ENCODE measurements at places on chromosomes 2 and 18.

GRCh38 chr2:20182241-20182931 is 42.5 kb downstream of the SDC1 start:
- no peak for DNase-seq

- DNase-seq = peak; percentile 62
Observed at GRCh38 chr2:42105330-42106256, 57.8 kb downstream of the PKDCC start.

- peak; percentile 34 for DNase-seq
Observed at GRCh38 chr2:48589170-48589767, 28.4 kb upstream of the GTF2A1L start.

DNA sequence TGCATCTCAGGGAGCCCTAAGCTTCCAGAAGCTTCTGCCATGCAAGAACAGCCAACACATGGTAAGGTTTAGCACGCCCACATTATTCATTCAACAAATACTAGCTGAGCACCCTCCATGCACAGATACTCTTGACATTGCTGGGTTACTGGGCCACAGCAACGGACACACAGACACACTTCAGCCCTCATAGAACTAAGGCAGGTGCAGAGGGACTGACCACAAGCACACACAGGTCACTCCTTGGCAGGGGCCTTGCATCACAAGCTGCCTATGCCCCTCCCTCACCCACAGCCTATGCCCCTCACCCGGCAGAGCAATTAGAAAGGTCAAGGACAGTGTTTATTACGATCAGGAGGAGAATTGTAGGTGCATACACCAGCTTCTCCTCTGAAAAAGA is 15.8 kb downstream of the SLC14A2 start:
- DNase-seq = no peak

GRCh38 chr2:55888936-55889335 is 34.6 kb downstream of the EFEMP1 start:
- DNase-seq = no peak

DNA sequence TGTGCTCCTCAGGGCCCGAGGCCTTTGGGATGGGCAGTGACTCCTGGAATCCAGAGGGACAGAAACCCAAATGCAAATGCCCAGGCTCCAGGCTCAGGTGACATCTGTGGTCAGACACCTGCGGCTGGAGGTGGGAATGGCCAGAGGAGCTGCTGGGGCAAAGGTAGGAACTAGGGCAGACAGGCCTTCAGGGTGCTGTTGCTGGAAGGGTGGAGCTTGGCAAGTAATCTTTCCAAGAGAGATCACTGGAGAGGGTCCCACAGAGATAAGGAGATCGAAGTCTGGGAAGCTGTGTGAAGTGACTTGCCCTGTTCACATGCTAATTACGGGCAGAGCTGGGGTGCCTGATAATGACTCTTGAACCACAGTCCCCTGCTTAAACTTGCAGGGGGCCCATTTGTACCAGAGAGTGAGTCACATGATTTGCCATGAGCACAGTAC is 82.4 kb downstream of the ACAA2 start:
- peak; percentile 74 for DNase-seq

DNA sequence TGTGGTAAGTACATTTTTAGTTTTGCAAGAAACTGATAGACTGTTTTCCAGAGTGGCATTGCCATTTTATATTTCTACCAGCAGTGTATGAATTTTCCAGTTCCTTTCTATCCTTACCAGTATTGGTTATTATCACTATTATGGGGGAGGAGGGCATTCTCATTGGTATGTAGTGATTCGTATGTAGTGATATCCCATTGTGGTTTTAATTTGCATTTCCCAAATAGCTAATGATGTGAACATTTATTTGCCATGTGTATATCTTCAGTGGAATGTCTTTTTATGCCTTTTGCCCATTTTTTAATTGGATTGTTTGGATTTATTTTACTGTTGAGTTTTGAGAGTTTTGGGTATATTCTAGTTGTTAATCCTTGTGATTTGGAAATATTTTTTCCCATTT is 16.9 kb downstream of the EIF5B start:
- DNase-seq = no peak

GRCh38 chr2:157898591-157898996 is 22.5 kb upstream of the ACVR1 start:
- DNase-seq = peak; percentile 28

DNA sequence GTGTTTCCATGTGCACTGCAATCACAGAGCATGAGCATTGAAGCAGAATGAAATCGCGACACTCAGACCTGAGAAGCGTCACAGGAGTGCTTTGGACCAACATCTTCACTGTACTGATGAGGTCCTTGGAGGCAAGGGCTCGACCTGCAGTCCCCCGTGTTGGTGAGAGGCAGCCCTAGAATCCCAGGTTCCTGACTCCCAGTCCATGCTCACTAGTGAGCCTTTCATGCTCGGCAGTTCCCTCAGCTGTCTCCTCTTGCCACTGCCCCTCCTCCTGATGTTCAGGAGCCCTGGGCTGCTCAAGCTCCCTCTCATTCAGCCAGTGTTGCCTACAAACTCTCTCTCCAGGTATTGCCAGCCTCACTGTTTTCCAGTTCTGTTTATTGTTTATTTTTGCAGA is 291.4 kb downstream of the DYSF start:
- DNase-seq = no peak

- no peak for DNase-seq
Observed at GRCh38 chr18:70732188-70732587, 443.3 kb downstream of the SOCS6 start.

- peak; percentile 89 for DNase-seq
Observed at GRCh38 chr2:69816923-69817542, 12.4 kb upstream of the GMCL1 start.

DNA sequence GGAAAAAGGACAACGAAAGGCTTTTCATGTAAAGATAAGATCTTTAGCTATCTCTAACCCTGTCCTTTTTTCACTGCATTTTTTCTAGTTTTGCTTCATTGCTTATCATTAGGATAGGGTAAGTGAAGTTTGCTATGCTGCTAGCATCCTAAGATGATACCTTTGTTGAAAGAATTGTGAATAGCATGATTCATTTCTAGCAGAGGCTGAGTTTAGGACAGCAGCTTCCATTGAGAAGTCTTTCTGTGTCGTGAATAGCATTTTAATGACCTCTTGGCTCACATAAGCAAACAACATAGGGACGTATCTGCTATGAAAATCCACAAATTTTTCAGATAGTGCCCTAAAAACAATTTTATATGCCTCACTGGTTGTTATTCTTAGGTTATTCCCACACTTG is 36.4 kb upstream of the GAREM2 start:
- no peak for DNase-seq

DNA sequence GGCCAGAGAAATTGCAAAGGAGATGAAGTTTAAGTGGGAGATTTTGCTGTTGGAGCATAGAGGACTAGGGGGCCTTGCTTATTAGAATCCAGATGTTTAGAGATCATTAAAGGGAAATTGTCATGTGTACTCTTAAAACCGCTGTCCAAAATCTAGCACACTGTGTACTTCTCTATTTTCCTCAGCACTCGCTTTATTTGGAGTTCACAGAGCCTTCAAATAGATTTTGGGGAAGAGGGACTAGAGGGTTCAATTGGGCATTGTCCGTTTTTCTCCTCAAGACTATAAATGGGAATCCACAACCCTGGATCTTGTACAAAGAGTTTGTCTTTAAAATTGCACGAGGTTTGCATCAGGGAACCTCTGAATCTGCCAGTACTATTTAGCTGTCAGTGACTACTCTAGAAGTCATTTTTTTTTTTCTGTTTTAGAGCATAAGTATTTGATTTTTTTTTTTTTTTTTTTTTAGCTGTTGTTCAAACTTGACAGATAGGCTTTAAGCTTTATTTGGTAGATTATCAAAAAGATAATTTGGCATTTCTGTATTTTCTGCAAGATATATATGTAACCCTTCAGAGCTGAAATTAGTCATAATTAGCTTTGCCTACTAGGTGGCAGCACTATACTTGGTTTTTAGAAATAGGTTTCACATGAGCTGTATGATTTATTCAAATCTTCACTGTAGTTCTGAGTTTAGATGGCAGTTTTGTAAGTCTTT is 14.2 kb downstream of the PMS1 start:
- DNase-seq = no peak

- no peak for DNase-seq
Observed at GRCh38 chr18:78228974-78229373, 750.6 kb upstream of the SALL3 start.

DNA sequence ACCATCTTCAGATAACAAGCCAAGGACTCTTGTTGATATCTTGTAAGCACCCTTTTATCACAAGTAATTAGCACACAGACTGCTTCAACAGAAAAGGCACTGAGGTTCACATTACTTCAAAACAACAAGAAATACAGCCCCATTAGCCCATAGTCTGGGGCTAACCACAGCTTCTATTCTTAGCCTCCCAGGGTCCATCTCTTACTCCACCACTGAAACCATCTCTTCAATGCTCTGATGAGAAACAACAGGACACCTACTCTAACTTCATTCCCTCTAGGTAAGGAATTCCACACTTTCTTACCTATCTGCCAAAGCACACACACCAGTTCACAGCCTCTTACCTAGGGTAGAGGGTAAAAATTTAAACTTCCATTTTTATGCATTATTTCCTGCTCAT is 26.4 kb upstream of the CYTIP start:
- no peak for DNase-seq

- no peak for DNase-seq
Observed at GRCh38 chr18:52624702-52625101, 284.7 kb downstream of the DCC start.

DNA sequence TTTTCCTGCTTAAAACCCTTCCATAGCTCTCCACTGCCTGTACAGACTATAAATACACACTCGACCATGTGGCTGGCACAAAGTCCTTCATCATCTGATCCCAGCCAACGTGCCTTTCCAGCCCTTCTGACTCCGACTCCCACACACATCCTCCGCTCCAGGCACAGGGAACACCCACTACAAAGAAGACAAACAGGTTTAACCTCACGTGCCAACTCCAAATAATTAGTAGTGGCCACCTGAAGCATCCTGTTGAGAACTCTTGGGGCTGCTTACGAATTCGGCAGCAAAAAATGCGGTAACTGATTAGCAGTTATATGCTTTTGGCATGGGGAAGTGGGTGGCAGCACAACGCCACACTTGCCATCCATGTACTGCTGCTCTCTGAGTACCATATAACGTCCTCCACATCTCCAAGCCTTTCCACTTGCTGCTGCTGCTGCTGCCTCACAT is 12.1 kb downstream of the SPIRE1 start:
- DNase-seq = no peak

GRCh38 chr2:15768142-15768541 is 172.2 kb upstream of the MYCN start:
- no peak for DNase-seq

GRCh38 chr2:236510034-236510433 is 59.6 kb upstream of the ACKR3 start:
- no peak for DNase-seq

GRCh38 chr2:132911726-132912724 is 242.0 kb upstream of the LYPD1 start:
- peak; percentile 7 for DNase-seq

- DNase-seq = no peak
Observed at GRCh38 chr2:2464643-2465042, 133.6 kb upstream of the MYT1L start.

DNA sequence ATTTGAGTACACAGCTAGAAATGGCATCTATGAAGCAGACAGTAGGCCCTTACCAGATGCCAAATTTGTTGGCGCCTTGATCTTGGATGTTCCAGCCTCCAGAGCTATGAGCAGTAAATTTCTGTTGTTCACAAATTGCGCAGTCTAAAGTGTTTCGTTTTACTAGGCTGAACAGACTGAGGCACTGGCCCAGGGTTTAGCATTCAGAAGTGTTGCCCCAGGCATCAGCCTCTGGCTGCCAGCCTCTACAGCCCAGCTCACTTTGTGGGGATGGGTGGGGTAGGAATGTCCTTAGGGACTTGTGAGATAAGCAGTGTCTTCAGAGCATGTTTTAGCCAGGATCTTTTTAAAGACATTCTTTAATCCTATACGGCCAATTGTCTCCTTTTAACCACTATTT is 51.5 kb upstream of the MGAT5 start:
- no peak for DNase-seq

GRCh38 chr18:48733643-48734253 is 194.9 kb downstream of the CTIF start:
- no peak for DNase-seq

DNA sequence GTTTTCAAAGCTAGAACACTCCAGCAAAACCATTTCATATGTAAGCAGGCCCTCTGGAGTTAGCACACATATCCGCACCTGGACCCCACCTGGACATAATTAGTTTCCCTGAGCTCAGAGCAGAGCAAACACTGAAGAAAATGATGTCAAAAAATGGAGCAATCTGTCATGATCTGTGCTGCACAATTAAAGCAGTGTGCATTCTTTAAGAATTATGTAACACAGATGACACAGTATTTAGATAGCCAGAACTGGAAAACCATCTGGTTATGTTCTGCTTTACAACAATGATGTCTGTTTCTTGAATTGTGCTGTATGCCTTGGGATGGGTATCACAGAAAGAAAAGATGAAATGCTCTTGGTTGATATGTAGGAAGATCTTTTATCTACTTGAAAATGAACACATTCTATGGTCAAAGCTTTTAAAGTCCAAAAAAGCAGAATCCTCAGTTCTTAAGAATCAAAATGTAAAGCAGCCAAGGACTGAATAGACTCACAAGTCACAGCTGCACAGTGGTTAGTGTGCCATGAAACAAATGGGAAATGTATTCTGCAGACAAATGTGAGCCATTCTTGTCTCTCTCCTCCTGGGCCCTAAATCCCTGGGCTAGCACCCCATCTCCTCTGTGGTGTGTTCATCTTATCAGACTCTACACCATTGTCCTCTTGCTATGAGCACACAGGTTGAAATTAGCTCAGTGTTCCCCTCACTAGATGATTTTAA is 36.8 kb downstream of the HRH4 start:
- no peak for DNase-seq
